ENCODE measurements at places on chromosomes 7 and 10. TPM values are rescaled to one million over a fixed set of nuclear protein-coding genes. Genes with fewer than 3 reads are reported as not detected.
A peak's percentile ranks its signal among the peaks of the same experiment; 100 is the strongest.

- DNase-seq: no peak
These were observed 258.6 kb upstream of the TCERG1L start for GRCh38 chr10:131569851-131570715.

- no peak for DNase-seq
These were observed 13.2 kb upstream of the GDF10 start for GRCh38 chr10:47286591-47287315.

DNA sequence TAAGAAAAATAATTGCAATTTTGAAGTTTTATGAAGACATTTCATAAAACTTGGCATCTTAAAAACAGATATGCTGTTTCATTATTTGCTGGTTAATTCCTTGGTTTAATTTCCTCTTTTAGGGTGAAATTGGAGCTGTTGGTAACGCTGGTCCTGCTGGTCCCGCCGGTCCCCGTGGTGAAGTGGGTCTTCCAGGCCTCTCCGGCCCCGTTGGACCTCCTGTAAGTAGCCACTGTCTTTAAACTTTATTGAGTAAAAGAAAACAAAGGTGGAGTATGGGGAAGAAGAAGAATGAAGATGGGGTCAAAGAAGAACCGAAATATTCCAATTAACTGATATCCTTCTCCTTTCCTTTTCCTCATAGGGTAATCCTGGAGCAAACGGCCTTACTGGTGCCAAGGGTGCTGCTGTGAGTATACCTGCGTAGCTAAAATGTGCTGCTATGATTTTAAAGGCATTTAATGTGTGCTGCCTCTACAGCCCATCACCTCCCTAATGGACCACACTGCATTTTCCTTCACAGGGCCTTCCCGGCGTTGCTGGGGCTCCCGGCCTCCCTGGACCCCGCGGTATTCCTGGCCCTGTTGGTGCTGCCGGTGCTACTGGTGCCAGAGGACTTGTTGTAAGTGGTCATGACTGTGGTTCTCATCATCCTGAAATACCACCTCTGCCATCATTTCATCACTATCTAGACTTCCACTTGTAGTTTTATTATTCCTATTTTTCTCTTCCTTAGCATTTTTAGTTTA, 14.7 kb downstream of the COL1A2 start:
- no peak for DNase-seq

GRCh38 chr7:29976673-29977415, 12.8 kb downstream of the SCRN1 start:
- no peak for DNase-seq

GRCh38 chr10:125061557-125062226, 98.7 kb downstream of the CTBP2 start:
- DNase-seq: no peak

DNA sequence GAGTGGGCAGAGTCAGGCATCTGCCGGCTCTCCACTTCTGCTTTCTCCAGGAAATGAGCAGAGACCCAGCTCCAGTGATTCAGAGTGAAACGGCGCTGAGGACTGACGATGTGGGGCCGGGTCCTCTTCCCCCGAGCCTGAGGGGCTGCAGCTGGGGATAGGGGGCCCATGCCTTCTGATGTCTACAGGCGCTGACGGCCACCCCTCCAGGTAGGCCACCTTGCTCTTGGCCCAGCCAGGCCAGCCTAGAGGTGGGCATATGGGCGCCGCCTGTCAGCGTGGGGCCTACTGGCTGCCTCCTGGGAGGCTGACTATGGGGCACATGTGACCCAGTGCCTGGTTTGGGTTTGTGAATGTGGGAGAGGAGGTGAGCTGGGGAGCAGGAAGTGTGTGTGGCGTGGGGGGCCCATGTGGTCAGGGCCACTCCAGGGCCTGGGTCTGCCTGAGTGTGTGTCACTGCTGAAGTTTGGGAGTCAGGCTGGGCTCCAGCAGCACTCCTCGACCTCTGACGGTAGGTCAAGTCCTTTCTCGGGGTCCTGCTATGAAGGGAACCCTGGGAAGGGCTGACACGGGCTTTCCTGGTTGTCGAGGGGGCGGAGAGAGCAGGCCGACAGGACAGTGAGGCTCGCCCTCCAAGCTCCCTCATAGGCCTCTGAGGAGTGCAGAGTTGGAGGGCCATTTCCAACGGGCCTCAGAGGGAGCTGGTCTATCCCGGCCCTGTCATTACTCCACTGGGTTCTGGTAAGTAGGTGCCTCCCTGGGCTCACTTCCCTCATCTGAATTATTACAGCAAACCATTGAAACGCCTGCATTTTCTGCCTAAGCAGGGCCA, at the start of gene WDFY4:
TSS of gene WDFY4 (plus strand) at position 82 of the 832 bp plus-strand sequence. CDS start 24,860 bp downstream, outside the sequence.
- peak; percentile 89 for DNase-seq

DNA sequence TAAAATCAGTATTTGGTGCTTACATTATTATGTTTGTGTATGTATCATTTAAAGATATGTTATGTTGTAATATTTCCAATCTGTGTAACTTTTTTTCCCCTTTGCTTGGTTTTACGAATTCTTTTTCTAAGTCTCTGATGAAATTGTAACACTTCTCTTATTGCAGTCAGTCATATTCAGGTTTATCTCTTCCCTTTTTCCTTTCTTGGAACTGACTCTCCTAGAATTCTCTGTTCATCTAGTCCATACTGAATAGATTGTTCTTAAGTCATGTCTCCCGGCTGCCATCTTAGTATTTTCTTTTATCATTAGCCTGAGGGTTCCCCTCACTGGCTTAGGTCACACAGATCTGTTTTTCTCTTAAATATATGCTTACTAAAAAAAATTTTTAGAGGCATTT, 44.6 kb downstream of the PHTF2 start:
- DNase-seq: no peak

GRCh38 chr7:76267107-76267893, 35.2 kb upstream of the HSPB1 start:
- no peak for DNase-seq

- DNase-seq: no peak
These were observed 1.2 kb upstream of the ITGB1 start for GRCh38 chr10:32959006-32959920.

- no peak for DNase-seq
These were observed 180.2 kb upstream of the FZD8 start for GRCh38 chr10:35822316-35822715.

GRCh38 chr10:67836488-67836887, 1.5 kb downstream of the DNAJC12 start:
- DNase-seq: no peak

GRCh38 chr7:83921941-83922607, 272.5 kb downstream of the SEMA3A start:
- DNase-seq: no peak

GRCh38 chr7:55449992-55450535, 84.9 kb downstream of the LANCL2 start:
- no peak for DNase-seq

DNA sequence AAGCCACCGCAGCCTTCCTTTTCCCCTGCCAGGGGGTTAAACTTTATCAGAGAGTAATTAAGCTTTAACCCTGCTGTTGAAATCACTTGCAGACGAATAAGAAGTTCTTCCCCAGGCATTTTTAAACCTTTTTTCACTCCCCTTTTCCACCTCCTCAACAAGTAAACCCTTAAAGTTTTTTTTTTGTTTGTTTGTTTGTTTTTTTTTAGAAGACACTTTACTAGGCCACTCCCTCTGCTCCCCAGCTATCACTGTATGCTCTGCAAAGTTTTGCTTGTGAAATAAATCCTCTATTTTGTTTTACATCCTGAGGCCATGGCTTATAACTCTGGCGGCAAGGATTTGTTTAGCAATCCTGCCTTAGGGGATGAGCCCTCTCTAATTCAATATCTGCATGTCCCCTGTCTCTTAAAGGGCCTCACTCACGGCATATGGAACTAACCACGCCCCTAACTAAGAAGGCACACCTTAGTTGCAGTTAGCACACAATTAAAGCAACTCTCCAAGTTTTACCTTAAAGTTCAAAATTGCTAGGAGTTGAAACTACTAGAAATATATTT, 1354.7 kb upstream of the LRRTM3 start:
- peak; percentile 21 for DNase-seq

DNA sequence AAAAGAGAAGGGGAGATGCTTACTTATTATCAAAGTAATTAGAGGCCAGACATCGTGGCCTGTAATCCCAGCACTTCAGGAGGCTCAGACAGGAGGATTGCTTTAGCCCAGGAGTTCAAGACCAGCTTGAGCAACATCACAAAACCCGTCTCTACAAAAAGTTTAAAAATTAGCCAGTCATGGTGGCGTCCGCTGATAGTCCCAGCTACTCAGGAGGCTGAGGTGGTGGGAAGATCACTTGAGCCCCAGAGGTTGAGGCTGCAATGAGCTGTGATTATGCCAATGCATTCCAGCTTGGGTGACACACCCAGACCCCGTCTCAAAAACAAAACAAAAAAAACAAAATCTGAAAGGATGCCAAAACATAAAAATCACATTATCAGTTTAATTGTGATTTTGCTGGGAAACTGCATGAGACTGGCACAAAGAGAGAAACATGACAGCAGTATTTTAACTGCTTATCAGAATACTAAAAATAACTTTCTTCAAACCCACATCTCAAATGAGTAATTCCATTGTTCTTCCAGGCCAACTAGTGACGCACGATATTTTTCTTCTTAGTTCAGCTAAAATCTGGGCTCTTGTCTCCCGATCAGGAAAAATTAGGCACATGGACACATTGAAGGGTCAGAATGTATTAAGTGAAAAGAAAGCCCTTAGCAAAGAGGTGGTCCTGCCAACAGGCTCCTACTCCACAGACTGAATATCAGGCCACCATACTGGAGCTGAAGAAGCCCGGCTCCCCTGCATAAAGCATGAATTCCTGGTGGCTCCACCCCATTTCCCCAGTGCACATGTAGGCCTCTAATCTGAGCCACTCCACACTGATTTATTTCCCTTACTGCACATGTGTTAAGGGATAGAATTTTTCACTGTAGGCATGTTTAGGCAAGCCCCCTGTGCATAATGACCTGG, 9.6 kb upstream of the CCM2 start:
- no peak for DNase-seq

- DNase-seq: no peak
These were observed 357.5 kb downstream of the DNAJB6 start for GRCh38 chr7:157694376-157694665.

The EPO gene
- not detected for total RNA-seq

The CFAP46 gene
- total RNA-seq: under 0.01 TPM

The CHN2 gene
- 6.7 TPM for total RNA-seq

The FKBP6 gene
- total RNA-seq: not detected

The RARRES2 gene
- total RNA-seq: 2.4 TPM

The GTF2IRD2 gene
- total RNA-seq: 7.3 TPM

The FBH1 gene
- 80.0 TPM for total RNA-seq

The STEAP1B gene
- total RNA-seq: under 0.01 TPM
